Activated CD4-positive, alpha-beta T cell treated with anti-CD3 and anti-CD28 coated beads for 24 hours (primary cell): ENCODE measurements at places on chromosomes 1 and 21.

GRCh38 chr1:61754545-61754944 is 12.3 kb downstream of the PATJ start:
- no peak for DNase-seq

- no peak for DNase-seq
These were observed 63.1 kb downstream of the C1orf21 start for GRCh38 chr1:184449916-184450315.

- DNase-seq: no peak
These were observed 128.1 kb upstream of the JUN start for GRCh38 chr1:58911841-58912499.

DNA sequence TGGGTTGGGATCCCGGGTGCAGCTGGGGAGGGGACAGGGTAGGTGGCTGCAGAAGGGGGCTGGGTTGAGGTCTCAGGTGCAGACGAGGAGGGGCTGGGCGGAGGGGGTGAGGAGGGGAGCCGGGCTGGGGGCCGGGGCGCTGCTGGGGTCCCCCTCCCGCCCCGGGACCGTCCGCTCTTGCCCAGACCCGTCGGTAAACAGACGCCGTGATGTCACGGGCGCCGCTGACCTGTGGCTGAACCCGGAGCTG is 22.3 kb downstream of the DHRS3 start:
- no peak for DNase-seq

- DNase-seq: no peak
These were observed 723 bp upstream of the GNAI3 start for GRCh38 chr1:109547463-109548320.

- no peak for DNase-seq
These were observed 37.3 kb downstream of the SNRPE start for GRCh38 chr1:203898458-203899352.
